ENCODE measurements at places on chromosomes 2 and 18.

DNA sequence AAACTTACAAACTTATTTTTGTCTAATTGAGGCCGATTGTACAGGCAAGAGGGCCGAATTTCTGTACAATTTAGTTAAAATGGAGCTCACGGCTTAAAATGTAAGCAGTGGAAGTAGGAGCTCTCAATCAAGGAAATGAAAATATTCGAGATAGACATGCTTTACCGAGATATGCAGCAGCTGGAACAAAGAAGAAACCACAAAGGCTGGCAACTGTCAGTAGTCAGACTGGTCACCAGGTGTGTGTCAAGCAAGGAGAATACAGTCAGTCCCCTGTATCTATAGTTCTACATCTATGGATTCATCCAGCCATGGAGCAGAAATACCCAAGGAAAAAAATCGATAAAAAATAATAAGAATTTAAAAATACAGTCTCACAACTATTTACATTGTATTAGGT, 122.6 kb downstream of the WDSUB1 start:
- DNase-seq, result no peak

DNA sequence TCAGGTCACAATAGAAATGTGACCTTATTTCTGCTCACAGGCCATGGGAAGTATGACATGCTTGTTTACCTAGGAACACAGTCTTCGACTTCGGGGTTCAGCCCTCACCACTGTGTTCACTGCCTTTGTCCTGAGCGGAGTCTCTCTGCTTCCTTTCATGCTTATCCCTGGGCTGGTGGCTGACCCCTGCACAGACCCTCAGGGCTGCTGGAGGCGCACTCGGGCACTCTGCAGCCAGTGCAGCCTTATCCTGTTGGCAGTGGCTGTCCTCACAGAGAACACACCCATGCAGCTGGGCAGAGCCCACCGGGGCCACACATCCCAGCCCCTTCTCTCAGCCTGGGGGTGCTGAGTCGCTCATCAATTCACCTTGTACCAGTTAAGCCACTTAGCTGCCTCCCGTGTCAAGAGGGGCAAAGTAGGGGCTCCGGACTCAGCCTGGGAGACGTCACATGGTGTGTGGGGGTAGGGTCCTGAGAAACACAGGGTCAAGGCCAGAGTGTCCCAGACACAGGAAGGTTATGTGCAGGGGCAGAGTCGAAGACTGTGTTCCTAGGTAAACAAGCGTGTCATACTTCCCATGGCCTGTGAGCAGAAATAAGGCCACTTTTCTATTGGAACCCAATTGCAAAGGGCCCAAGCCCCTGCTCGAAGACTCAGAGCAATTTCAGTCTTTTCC, 107.5 kb downstream of the FAM210A start:
- DNase-seq, result no peak

- DNase-seq, result no peak
Measured at GRCh38 chr2:20189299-20189931, 35.5 kb downstream of the SDC1 start.

- no peak for DNase-seq
Measured at GRCh38 chr18:70425236-70425635, 136.4 kb downstream of the SOCS6 start.

DNA sequence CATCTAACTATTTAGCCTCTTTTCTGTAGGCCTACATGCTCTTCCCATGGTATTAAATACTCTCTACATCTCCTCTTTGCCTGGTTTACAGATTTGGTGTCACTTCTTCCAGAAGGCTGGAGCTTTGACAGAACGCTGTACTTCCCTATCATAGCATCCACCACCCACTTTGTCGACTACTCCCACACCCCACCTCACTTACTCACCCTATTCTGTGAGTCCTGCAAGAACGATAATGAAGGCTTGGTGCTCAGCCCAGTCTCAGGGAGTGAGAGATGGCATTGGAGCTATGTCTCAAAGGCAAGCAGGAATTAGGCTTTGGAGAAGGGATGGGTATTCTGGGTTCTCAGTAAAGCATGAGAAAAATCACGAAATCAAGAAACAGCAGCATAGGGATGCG, 20.3 kb upstream of the KDM3A start:
- DNase-seq, result no peak

DNA sequence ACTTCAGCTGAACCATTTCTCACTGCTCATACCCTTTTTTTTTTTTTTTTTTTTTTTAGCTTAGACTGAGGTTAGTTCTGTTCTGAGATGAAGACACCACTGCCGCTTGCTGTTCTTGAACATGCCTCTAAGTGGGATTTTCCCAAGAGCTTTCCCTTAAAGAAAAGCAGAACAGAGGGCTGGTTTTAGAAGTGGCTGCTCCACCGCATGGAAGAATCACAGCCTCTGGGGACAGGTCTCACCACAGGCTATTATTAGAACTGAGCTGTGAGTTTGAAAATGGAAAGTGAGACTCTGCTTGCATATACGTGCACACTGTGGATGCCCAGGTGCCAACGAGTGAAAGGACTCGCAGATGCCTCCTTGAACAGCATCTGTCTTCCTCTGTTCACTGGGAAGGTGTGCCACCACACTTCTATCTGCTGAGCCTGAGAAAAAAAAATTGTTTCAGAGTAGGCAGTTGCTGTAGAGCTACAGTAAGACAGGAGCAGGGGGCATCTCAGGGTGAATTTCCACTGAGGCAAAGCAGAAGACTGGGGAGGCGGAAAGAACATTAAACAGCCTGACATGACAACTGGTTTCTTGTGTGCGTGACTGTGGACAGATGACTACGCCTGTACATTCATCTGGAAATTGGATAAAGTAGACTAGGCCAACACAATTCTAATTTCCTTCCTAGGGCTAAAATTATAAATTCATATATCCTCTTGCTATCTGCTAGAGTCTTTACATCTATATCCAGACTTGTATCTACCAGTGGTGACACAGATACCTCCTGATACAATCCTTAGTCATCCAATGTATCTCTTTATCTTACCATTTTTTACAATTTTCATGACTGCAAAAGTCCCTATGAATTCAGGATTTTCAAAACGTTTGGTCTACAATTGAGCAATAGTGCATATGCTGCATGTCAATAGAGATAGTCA, 1045.7 kb upstream of the CELF4 start:
- DNase-seq, result no peak

- DNase-seq, result peak; percentile 95
Measured at GRCh38 chr2:46315103-46315890, 18.1 kb downstream of the EPAS1 start.

DNA sequence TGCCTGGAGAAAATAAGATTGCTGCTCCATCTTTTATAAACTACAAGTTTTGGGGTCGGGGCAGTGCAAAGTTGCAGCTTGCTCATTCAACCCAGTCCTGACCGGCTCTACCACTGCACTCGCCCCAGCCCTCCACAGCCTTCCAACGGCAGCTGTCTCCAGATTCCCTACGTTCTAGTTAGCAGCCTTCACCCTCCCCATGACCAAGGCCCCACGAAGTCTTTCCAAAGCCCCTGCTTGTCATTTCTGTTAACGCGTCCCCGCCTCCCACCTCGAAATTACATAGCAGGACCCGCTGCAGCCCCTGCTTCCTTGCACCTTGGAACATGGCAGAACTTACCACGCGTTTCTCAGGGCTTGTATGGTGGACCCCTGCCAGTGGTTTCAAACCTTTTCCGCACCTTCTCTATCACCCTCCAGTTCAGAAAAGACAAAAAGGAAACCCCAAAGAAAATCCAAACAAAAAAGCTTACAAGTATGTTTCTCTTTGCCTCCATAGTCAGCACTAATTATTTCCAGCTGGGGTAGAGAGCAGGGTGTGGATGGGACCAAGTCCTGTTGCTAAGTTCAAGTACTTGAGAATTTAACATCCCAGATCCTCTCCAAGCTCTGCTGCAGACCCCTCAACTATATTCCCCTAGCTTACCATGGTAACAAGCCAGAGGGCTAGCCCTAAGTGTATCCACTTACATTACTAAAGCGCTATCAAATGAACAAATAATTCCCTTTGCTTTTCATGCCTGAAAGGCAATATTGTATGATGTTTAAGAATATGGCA, 161.5 kb downstream of the TGIF1 start:
- no peak for DNase-seq

DNA sequence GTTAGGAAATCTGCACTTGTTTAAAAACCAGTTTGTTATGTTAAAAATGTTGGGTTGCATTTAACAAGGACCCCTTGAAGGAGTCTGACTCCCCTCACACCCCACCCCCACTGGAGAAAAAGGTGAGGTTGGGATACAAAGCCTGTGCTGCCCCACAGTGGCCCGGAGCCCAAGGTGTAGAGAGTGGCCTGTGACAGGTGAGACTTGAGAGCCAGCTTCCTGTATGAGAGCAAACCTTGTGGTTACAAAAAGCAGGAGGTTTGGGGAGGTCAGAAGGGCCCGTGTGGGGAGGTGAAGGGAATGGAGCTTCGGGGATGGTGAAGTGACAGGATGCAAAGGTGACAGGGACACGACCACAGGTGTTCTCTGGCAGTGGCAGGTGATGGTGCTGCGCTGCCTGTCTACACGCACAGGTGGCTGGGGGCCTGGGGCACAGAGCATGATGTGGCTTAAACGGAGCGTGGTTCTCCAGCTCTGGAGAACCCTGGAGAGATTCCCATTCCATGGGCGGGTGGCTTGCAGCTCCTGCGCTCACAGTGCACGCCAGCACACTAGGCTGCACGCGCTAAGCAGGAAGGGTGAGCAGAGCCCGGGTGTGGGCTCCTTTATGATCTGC, 29.0 kb downstream of the IMPA2 start:
- no peak for DNase-seq

- peak; percentile 31 for DNase-seq
Measured at GRCh38 chr2:38750011-38750890, 910 bp downstream of the SRSF7 start.

DNA sequence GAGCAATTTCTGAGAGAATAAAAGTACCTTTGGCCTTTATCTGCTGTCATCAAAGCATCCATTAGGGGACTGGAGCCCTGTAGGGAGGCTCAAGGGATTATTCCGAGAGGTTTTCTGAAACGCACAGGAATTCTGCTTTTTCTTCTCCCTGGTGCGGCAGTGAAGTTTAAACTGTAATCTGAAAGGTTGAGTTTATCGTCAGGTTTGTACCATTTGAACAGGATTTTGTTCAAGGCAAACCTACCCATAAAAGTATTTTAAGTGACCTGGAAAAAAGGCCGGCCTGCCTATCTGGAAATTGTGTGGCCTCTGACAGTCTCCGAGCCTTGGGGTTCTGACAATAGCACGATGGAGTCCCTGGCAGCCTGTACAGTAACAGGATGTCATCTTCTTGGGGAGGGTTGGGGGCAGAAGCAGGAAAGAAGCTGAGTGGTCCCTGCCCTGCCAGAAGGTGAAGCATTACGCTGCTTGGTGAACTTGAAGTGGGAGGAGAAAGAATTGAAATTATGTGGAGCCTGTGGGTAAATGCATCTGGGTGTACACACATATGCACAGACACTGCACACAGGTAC, 272.0 kb downstream of the CYRIA start:
- DNase-seq, result no peak

DNA sequence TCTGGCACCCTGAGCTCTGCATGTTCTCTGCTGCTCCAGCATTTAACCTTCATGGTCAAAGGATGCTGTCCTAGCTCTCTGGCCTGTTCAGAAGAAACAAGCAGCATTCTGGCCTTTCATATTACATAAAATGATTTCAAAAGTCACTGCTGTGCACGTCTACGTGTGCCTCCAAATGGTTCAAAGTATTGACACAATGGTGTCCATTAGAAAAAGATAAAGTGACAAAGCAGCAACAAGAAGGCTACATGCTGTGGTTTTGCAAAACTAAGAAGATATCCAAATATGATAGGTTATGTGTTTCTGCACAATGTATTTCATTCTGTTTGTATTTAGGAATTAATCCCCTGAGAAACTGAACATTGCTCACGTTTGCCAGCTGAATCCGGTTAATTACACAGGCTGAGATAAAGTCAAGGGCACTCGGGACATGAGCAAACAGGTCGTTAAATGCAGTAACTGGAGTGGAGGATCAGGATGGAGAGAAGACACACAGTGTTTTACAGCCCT, 258.5 kb downstream of the DOK6 start:
- no peak for DNase-seq

- peak; percentile 7 for DNase-seq
Measured at GRCh38 chr2:223460774-223461211, 141.4 kb downstream of the SCG2 start.

DNA sequence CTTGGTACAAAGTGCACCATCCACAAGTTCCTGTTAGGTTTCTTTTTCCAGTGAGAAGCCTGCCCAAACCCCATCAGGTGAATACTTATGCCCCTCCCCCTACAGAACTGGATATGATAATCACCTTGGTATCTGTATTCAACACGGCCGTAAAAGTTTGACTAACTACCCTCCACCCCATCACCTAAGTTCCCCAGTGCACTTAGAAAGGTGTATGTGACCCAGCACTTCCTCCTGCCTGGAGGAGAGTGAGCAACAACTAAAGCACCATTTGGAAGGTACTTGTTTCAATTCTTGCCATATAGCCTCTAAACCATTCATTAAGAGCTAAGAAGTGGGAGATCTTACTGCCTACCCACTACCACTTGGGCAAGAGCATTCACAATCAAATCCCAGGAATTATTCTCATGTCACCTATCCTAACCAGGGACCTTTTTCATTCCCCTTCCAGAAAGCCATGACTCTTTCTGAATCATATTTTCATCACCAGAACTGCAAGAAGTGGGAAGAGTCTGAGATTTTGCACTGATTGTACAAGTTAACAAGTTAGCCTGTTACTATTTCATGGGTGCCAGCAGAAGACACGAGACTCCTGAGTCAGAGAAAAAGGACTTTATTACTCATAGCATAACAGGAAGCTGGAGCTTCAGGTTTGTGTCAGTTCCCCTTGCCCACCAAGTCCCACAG, 53.5 kb upstream of the NDUFV2 start:
- no peak for DNase-seq

DNA sequence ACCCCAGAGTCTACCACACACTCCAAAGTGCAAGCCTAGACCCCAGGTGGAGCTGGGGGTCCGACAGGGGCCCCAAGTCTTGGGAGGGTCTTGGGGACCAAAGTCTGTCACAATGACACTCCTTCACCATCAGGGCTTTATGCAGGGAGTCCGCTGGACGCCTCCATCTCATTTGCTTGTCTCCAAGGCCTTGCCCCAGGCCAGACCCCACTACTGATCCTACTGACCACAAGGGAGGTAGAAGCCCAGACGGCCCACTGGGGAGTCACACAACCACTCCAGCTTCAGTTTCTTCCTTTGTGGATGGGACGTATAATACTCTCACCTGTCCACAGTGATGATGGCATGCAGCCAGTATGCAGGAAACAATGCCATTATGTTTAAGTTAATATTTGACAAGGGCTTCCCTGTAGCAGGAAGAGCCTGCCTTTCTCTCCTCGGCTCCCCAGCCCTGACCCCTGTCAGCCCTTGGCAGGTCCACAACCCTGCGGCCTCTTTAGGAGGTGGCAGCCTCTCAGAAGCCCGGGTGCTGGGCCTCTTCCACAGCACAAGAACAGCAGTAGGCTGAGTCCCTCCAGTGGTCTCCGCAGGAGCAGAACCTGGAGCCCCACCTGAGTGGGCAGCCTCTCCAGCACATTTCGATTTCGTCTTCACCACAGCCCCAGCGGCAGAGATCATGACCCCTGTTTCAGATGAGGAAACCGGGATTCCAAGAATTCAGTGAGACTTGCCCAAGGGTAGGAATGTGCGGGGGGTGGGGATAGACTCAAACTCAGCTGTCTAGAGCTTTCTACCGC, 6.5 kb downstream of the BIN1 start:
- no peak for DNase-seq

GRCh38 chr2:75646090-75646582, 447 bp upstream of the MRPL19 start:
- DNase-seq, result no peak

Measured in SW 1271 (cell line).